Fibroblast of skin of left quadriceps (primary cell): ENCODE measurements at places on chromosomes 3 and 15.
A peak's percentile ranks its signal among the peaks of the same experiment; 100 is the strongest.

DNA sequence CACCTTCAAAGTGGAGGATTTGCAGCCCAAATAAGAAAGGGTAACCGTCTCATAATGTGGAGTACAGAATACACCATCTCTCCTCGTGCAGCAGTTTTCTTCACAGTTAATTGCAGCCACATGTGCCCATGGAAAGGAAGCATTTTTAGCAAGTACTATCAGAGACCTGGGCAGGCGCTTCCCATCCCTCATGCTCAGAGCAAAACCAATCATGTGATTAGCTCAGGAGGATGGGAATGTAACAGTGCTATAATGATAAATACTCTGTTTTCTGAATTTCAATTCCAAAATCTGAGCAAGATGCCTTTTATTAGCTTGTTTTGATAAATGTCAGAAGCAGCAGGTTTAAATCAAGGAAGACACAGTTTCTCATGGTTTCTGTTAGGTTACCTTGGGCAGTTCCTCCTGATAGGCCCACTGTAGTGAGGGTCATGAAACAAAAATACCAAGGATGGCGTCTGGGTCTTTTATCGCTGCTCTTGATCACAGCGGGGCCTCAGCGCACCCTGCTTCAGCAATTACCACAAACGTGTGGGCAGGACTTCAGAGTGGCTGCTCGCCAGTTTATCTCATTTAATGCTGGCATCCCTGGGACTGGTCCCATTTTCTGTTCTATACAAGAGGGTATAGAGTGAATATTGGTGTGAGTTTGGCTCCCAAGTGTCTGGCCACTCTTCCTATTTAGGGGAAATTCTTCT is 92.6 kb upstream of the VGLL4 start:
- DNase-seq: no peak

- no peak for DNase-seq
Measured at GRCh38 chr3:58285334-58285733, 20.7 kb upstream of the RPP14 start.

- no peak for DNase-seq
Measured at GRCh38 chr15:55334371-55334770, 15.3 kb downstream of the PIGB start.

GRCh38 chr15:69413822-69414700 is at the start of gene KIF23:
KIF23 (plus strand) TSS chr15:69414349; CDS start chr15:69414466, 117 bp downstream.
- peak; percentile 86 for DNase-seq

DNA sequence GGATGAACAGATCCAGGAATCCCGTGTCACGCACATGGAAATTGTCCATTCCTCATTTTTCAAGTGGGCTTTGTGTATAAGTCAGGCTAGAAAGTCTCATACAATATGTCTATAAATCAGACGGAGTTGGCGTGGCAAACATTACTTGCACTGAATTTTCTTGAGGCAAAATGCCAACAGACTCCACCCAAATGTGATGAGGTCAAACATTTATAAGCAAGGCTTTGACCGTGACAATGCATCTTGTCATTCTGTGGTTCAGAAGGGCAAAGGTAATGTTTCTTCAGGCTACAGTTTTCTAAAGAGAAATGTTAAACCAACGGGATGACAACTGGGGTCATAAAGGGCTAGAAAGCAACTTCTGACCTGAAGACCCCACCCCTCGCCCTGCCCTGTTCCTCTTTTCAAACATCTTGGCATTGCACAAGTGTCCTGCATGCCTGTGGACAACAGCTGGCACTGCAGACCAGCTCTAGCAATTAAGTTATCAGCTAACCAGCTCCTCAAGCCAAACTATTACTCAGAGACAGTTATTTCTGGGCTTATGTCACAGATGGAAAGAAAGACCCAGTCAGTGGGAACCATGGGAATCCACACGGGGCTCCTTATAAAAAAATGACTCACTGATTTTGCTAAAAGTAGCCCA is 36.5 kb upstream of the SPTBN5 start:
- peak; percentile 88 for DNase-seq

DNA sequence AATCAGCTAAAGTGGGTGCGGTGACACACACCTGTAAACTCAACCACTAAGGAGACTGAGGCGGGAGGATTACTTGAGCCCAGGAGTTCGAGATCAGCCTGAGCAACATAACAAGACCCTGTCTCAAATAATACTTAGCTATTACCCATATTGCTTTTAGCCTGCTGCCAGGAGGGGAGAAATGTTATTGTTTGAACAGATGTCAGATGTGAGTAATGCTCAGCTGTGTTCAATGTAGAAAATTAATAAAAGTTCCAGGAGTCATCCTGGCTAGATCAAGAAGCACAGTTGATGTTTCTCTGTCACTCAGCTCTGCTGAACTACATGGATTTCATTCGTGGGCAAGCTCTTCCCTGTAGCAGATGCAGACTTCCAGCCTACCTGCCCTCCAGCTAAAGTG is 22.2 kb downstream of the LSM3 start:
- DNase-seq: no peak

- DNase-seq: no peak
Measured at GRCh38 chr3:188839187-188839695, 332.5 kb upstream of the TPRG1 start.

DNA sequence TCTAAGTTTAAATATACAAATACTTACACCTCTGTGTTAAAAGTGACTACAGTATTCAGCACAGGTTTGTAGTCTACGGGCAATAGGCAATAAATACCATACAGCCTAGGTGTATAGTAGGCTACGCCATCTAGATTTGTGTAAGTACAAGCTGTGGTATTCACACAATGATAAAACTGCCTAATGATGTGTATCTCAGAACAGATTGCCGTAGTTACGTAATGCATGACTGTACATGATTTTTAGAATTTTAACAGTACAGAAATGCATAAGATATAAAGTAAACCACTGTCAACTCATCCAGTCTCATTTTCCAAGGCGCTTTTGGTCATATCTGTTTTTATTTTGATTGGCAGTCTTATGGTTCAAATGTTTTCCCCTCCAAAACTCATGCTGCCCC is 365.7 kb downstream of the CTNNB1 start:
- no peak for DNase-seq

DNA sequence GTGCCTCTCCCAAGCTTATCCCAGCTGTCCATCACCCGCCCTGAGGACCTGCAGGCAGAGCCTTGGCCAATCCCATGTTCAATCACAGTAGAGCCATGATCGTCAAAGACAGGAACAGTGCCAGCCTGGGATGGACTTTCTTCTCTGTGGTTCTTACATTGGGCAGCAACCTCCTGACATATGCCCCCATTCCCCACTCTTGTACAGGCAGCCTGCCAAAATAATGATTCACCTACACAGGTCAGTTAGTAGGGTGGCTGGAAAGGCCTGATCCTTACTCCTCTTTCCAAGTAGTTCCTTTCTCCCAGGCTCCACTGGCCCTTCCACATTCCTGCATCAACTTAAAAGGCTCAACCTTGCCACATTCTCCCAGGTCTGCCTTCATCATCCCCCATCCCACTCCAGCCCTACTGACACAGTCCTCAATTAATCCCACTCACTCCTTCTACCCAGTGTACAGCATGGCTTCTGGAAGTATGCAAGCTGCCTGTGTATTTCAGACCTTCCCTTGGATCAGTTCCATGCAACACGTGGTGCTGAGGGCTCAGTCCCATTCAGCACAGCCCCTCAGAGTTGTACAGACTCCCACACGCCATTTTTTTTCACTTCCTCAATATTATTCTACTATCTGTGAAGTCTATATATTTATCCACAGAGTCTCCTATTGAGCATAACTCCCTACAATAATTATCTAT is 189.8 kb downstream of the NTRK3 start:
- no peak for DNase-seq

GRCh38 chr15:89745131-89745530 is 5.9 kb downstream of the MESP1 start:
- DNase-seq: no peak

- DNase-seq: no peak
Measured at GRCh38 chr3:156252656-156253055, 132.3 kb downstream of the KCNAB1 start.

DNA sequence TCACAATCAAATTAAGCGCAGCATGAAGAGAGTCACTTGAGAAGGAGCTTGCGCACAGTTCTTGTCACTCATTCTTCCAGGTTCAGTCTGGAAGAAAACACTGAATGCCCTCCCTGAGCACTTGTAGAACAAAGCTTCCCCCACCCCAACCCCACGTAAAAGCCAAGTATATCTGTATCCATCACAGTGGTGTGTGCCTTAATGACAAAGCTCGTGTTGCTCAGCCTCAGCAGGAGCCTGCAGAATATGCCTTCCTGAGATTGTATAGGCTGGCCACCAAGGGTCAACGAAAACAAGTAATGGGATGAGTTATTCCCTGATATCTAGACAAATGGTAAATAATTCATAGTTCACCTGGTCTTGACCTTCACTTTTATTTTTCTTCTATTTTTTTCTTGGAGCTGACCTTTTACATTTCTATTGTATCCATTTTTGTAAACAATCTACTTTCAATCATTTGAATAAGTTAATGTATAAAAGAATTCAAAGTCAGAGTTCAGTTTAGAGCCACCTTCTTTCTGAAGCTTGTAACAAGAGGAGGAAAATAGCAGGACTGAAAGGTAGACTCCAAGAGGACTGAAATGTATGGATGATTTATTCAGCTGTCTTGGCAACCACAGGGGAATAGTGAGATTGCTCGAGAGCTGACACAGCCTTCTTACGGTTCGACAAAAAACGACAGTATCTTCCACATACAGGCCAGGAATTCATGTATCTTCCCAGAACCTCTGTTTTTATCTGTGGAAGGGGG is 405.5 kb upstream of the TPM1 start:
- DNase-seq: no peak

- no peak for DNase-seq
Measured at GRCh38 chr3:156479604-156480003, 75.3 kb downstream of the SSR3 start.

- no peak for DNase-seq
Measured at GRCh38 chr3:169454060-169454317, 209.5 kb downstream of the MECOM start.

GRCh38 chr3:128584412-128585020 is 66.1 kb downstream of the RPN1 start:
- peak; percentile 32 for DNase-seq

DNA sequence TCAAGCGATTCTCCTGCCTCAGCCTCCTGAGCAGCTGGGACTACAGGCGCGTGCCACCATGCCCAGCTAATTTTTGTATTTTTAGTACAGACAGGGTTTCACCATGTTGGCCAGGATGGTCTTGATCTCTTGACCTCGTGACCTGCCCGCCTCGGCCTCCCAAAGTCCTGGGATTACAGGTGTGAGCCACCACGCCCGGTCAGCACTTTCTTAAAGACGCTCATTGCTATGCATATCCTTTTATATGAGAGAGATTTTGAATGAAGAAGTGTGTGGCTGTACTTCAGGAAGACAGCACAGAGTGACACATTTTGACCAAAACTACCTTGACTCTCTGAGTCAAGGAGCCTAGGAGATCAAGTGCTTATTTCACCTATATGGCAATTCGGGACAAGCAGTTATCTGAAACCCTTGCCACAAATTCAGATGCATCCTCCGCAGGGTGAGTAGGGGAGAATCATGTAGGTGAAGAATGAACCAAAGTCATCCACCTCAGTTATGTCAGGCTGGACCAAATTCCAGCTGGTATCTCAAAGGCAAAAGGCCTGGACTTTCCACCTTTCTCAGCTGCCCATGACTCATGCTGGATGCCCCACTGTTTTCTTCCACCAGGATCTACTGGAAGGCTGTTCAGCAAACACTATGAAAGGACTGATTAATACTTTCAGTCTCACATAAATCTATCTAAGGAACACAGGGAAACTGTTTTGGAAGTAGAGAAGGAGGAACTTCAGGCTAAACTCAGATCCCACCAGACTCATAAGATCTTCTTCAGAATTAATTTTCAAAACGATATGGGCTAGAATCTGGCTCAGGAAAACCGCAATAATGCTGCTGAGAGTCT is 31.9 kb downstream of the SUSD5 start:
- DNase-seq: no peak

- DNase-seq: no peak
Measured at GRCh38 chr15:62637574-62637897, 405.0 kb upstream of the TPM1 start.

GRCh38 chr3:169007145-169007544 is 656.4 kb downstream of the MECOM start:
- DNase-seq: no peak

- no peak for DNase-seq
Measured at GRCh38 chr3:130990282-130990681, 36.3 kb downstream of the ASTE1 start.

DNA sequence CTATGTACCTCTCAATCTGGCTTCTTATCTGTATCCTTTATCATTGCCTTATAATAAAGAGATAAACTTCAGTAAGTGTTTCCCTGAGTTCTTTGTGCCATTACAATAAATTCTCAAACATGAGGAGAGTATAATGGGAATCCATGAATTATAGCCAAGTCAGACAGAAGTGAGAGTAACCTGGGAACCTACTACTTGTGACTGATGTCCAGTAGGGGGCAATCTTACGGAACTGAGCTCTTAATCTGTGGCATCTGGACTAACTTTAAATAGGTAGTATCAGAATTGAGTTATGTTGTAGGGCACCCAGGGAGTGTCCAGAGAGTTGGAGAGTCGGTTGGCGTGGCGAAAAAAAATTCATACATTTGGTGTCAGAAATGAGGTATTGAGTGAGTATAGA is 542.6 kb downstream of the ZBBX start:
- DNase-seq: no peak

- no peak for DNase-seq
Measured at GRCh38 chr3:5138214-5138981, 16.3 kb downstream of the ARL8B start.

DNA sequence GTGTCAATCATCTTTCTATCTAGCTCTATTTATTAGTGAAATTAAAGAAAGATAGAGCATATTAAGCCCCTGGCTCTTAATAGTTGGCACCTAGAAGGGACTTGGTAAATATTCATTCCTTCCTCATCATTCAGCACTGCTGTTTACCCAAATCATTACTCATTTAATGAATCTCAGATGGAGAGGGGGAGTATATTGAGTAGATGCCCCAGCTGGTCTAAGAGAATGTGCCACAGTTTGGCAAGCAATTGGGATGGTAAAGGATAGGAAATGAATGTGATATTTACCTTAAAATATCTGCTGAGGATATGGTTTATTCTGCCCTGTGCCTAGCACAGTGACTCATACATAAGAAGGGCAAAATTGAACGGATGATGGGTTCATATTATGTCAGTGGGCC is 6.0 kb downstream of the IL1RAP start:
- no peak for DNase-seq

DNA sequence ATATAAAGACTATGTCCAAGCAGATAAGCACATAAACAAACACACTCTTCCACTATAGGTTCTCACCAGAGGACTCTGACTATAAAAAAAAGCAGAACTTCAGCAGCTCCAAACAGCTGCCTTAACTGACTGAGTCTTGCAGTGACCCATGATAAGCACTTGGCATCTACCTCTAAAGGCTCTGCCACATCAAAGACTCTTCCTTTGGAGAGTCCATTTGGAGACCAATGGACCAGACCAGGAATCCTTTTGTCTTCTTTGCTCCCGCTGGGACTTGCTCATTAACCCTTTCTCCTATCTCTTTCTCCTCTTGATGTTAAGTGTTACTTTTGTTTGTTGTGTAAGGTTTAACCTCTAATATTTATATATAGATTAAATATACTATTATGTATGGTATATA is 424.1 kb downstream of the RSL24D1 start:
- no peak for DNase-seq

GRCh38 chr15:31226021-31226420 is 100.6 kb upstream of the KLF13 start:
- DNase-seq: no peak
